ENCODE measurements at places on chromosomes 7 and 10.

- DNase-seq: no peak
These were observed 107.3 kb upstream of the TMEM72 start for GRCh38 chr10:44803862-44804261.

GRCh38 chr7:143145-143751 lies 49.1 kb upstream of the FAM20C start:
- DNase-seq: no peak

DNA sequence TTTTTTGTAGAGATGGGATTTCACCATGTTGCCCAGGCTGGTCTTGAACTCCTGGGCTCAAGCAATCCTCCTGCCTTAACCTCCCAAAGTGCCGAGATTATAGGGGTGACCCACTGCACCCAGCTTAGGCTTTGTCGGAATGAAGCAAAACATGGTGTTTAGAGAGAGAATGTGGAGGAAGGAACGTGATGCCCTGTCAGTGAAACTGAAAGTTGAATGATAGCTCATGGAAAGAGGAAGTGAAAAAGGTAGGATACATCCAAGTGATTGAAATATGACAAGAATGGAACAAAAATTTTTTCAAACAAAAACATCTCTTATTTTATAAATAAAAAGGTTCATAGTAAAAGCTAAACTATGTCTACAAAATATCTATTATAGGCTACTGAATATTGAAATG lies 5.9 kb downstream of the AKAP9 start:
- DNase-seq: no peak

DNA sequence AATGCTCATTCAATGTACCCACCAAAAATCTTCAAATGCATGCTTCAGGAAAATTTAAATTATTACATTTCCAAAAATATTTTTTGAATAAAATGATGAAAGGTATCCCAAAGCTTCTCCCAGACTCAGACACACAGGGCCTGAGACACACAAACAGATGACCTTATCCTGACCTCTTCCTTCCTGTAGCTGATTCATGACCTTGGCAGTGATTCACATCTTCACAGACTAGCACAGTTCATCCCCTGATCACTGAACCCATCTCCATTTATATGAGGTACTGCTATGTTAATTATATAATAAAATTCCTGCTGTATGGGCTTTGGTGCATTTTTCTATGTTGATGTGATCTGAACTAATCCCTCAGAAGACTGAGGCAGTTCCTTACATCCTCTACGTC lies 265.0 kb upstream of the GLI3 start:
- DNase-seq: peak; percentile 89

GRCh38 chr7:44277851-44278250 lies 47.5 kb downstream of the CAMK2B start:
- DNase-seq: peak; percentile 56

DNA sequence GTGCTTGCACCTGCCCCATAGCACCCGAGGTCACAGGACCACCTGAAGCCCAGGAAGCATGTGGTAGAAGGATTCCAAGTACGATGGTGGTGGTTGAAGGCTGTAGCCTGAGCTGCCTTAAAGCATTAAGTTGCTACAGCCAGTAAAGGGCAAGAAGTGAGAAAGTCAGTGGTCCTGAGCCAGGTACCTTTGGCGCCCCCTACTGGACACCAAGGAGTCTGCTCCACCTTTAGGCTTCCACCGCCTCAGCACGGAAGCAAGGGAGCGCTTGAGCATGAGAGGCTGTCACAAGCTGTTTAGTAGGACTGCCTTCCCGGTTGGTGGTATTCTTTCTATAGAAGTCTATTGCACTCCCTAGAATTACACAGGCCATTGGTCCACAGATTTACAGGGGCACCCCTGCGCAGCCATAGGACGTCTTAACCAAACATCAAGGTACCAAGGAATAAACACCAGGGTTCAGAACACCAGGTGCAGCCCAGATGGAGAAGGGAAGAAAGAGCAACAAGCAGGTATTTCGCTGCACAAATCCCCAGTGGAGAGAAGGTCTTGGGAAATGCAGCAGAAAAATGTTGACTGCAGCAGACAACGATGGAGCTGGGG lies 2.2 kb downstream of the CRTAC1 start:
- peak; percentile 37 for DNase-seq

DNA sequence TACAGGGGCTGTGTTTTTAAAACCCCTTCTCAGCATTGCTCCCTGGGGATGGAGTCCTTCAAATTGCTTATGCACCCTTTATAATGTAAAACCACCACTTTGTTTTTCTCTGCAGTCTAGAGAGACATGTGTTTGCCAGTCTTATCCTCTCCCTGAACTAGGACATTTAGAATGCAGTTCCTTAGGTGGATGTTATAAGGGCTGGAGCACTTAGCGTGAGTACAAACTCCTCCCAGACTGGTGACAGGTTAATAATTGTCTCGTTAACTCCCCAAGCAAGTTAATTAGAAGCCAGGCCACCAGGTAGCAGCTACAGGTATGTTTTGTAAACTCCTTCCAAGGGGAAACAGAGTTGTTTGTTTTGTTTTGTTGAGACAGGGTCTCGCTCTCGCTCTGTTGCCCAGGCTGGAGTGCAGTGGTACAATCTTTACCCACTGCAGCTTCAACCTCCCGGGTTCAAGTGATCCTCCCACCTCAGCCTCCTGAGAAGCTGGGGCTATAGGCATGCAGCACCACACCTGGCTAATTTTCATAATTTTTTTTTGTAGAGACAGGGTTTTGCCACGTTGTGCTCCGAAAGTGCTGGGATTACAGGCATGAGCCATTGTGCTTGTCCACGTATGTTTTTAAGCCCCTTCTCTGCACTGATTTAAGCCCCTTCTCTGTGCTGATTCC lies 100.2 kb downstream of the FAM107B start:
- no peak for DNase-seq

Measured in amniotic epithelial cell (primary cell).